Endodermal cell (in vitro differentiated cells): ENCODE measurements at places on chromosomes 12 and 14. TPM values are rescaled to one million over a fixed set of nuclear protein-coding genes. Genes with fewer than 3 reads are reported as not detected.
A peak's percentile ranks its signal among the peaks of the same experiment; 100 is the strongest.

Gene HOXC12
- not detected in 2 replicates for total RNA-seq

Gene SLC10A1
- total RNA-seq: not detected in 3 replicates

Gene GALNT6
- 7.0 to 19.1 TPM (median 15.8 TPM) in 3 replicates for total RNA-seq

DNA sequence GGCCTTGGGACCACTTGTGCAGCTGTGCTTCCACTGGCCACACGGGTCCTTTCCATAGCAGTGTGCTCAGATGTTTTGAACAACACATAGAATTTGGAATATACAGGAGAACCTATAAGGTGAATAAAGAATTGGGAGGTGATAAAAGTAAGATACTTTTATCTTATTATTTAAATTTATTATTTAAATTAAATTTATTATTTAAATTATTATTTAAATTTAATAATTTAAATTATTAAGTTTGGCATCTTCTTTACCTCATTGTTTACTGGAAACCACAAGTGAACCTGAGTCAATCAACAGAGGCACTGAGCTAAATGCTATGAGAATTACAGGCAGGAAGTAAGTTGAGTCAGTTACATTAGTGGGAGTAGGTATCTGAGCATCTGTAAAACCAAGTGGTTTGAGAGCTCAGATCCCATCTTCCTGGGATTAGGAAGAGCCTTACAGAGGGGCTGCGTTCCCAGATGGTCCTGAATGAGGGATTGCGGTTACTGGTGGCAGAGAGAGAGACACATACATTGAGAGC is 103.1 kb downstream of the ESR2 start:
- no peak for DNase-seq

GRCh38 chr12:27779416-27779919 is 565 bp upstream of the KLHL42 start:
- peak; percentile 74 for DNase-seq

- DNase-seq: no peak
Measured at GRCh38 chr12:7609051-7609450, 56.7 kb downstream of the APOBEC1 start.

DNA sequence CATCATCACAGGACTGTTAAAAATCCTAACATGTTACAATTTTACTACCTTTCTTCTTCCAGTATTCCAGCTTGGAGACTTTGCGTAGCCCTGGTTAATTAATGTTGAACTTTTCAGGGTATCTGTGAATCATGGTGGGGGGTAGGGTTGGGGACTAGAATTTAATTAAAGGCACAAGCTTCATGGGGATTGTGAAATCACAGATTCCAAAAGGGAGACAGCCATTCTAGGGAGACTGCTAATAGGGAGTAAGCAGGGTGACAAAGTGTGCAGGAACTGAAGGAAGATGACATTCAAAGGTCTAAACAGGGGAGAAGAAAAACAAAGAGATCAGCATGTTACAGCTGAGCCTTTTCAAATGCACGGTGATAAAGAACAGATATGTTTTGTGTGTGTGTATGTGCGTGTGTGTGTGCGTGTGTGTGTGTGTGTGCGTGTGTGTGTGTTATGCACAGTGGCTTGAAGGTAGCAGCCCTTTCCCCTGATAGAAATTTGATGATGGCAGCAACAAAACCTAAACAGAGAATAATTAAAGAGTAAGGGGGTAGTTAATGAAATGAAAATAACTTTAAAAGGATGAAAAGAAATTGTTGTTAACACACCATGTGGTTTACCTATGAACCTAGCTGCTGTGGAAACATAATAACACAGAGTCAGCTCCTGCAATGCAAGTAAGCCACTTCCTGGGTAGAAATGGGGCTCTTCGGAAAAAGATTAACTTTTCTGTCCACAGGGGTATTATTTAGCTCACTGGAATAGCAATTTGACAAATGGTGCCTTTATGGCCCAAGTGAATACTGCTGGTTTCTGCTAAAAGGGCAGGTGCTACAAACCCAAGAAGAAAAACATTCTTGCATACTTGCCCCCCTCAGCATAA is 581.7 kb downstream of the DIO2 start:
- no peak for DNase-seq

DNA sequence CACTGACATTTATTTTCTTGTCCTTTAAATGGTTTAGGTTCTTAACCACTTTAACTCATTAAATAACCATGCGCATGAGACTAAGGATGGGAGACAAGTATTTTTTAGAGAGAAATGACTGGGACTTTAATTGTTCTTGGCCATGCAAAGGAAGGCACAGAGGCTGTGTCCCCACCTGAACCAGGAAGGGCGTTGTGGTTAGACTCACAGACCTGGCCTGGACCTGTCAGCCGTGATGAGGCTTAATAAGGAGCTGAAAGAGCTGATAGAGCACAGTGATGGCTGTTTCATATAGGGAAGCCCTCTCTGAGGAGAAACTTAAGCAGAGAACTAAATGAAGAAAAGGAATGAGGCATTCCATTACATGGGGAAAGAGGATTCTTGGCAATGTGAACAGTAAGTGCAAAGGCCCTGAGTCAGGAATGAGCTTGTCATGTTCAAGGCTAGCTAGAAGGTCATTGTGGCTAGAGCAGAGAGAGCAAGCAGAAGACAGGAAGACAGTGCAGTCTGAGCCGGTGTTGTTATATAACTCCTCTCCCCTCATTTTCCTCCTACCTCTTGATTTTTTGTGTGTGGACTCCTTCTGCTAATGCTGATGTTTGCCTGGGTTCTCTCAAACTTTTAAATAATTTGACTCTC is 74.4 kb upstream of the ANO4 start:
- DNase-seq: no peak

GRCh38 chr12:106341086-106341877 is 16.3 kb upstream of the POLR3B start:
- no peak for DNase-seq

DNA sequence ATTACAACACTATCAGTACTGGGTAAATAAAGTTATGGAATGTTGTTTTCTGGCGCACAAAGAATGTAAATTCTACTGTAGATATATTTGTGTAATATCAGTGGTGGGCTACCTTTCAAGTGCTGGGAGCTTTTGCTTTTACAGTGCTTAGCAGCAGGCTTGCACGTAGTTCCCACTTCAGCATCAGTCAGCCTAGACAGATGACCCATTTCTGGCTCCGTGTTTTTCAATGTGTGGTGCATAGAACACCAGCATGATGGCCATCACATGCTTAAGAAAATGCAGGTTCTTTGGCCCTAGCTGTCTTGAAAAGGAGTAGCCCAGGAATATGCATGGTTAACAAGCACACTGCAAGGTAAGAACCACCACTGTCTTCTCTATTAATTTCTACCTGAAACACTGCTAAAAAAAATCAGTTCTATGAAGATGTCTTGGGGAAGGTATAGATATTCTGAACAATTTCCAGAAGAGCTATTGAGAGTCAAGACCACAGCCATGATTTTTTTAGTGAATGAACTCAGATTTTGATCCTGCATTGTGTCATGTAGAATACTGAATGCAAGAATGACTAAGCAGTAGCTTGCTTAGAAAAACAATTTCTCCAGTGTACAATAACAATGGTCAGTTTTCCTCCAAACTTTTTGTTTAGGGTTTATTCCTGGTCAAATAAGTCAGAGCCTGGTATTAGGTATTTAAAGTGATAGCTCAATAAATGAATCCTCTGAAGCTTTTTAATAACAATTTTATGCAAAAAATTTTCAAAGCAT is 195.7 kb downstream of the AKAP6 start:
- DNase-seq: no peak

DNA sequence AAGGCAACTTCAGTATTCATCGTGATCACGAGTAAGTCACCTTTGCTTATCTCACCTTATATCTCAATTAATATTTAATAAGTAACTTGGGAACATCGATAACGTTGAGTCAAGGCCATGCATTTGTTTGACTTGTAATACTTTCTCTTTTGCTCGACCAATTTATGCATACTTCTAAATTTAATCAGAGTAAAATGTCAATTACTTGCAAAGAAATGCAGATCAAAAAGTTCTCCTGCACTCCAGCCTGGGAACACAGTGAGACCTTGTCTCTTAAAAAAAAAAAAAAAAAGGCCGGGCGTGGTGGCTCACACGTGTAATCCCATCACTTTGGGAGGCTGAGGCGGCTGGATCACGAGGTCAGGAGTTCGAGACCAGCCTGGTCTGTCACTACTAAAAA is 11.8 kb upstream of the HIP1R start:
- DNase-seq: no peak

DNA sequence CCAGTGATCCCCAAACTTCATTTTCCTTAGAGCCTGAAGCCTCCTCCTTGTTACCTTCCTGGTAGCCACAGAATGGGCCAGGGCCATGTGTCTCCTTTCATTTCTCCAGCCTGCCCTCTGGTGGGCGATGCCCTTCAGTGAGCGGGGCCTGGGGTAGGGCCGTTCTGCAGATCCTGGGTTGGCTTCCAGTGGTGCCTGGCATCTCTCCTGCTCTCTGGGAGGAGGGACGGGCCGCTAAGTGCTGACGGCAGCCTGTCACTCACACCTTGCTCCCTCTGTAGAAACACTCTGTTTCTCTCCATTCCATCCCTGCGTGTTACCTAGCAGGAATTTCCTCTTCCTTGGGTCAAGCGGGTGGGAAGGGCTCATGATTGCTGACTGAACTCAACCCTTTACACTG is 232.1 kb downstream of the CACNA1C start:
- peak; percentile 99 for DNase-seq

DNA sequence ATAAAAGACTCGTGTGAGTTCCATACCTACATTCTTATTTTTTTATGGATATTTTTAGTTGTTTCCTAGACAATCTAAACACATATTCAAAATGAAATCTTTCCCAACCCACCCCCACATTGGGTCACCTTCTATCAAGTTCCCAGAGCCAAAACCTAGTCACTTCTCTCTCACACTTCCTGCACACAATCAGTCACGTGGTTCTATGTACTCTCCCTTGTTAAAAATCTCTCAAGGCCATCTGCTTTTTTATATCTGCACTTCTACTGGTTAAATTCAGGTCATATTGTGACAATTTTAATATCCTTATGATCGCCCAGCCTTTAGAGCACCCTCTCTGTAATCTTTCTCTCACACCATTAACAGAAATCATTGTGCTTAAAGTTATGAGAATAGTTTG is 175.0 kb upstream of the SYT10 start:
- DNase-seq: no peak

DNA sequence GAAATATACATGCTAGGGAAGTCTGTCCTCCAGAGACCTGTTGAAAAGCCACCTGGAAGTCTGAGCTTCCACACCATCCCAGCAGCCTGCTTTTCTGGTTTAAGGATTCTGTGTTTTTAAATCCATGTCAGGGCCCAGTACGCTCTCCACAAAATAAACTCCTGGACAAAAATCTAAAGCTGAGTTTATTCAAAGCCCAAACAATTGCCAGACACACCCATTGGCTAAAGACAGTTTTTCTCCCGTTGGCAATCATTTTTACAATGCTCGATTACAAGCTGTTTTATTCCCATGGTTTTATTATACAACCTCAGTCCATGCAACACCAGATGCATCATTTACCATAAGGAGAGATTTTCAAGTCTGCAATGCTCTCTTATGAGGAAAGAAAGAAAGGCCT is 94.5 kb downstream of the MYRFL start:
- no peak for DNase-seq
